Stimulated activated CD4-positive, alpha-beta T cell treated with anti-CD3 and anti-CD28 coated beads, Interleukin-2, amount 100 ng/mL, for 24 hours (primary cell): ENCODE measurements at places on chromosomes 13 and 19.
A peak's percentile ranks its signal among the peaks of the same experiment; 100 is the strongest.

DNA sequence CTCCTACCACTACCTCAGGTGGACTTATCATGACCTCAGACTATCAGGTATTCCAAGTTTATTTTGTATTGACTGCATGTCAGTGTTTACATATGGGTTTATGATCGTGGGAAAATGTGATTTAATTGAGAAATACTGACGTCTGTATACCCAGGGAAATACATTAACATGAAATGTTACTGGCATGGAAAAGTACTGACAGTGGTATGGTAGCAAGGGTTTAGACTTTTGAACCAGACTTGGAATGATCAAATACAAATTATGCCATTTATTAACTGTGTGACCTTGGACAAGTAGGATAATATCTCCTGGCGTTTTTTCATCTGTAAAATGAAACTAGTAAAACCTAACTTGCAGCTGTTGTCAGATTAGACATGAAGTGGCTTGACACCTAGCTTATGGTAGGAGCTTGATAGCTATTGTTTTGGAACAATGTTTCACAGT lies 147.7 kb downstream of the CDK8 start:
- DNase-seq = no peak

DNA sequence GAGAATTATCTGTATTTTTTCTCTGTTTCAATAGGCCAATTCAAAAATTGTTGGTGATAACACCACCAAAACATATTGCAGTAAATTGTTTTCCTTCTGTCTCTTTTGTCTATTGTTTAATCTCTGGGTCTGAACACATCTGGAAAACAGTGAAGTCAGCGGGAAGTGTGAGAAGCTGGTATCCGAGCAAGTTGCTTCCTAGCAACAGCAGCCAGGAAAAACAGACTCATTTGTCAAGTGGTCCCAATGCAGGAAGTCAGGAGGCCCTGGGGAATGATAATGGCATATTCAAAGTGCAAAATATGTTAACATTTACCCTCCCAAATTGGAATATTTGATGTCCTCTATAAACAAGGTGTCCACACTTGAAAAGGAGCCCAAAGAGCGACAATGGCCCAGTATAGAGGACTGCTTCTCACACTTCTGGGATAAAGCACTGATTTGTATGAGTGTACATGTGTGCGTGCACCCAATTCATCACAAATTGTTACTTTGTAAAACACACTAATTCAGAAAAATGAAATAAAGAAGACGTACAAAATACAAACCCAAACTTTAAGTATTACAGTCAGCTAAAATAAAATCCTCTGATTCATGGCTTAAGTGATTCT lies 515.0 kb downstream of the TBC1D4 start:
- no peak for DNase-seq

DNA sequence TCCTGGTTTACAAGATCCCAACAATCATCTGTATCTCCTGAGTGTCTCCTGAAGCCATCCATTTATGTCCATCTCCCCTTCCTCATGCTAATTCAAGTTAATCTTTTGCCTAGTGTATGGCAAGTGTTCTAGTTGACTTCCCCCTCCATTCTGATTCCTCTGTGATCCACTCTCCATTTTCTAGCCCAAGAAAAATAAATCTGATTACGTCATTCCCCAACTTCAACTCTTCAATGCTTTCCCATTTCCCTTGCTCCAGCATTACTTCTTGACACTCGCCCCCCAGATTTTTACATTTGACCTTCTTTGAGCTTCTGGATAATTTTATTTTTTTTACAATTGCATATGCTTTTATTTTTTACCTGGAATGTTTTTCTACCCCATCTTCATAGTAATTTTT lies 640.8 kb downstream of the TBC1D4 start:
- DNase-seq = no peak

DNA sequence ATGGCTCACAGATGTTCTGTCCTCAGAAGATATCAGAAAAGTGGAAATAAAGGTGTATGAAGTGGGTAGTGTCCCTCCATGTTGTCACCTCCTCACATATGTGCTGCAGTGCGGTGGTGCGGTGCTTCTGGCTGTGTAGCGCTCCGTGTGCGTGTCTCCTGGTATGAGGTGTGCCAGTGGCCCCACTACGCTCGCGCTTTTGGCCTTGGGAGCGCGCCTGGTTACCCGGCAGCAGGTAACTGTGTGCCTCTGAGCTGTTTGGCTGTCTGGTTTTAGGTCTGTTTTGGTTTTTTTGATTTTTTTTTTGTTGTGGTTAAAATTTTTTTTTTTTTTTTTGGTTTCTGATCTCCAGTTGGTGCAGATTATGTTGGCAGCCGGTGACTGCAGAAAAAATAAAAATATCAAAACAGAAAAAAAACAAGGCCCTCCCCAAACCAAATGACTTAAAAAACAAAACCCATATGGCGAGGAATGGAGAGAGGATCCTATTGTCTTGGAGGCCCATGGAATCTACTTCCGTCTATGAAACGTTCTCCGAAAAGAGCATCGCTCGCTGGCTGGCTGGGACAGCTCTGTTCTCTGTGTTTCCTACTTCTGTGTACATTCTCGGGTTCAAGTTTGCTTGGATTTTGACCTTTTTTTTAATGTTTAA lies 7.9 kb downstream of the HNRNPL start:
- DNase-seq = no peak

GRCh38 chr13:30581582-30581981 lies 36.1 kb upstream of the USPL1 start:
- DNase-seq = no peak

- DNase-seq = no peak
Observed at GRCh38 chr13:24617256-24618010, 62.8 kb upstream of the ATP12A start.

DNA sequence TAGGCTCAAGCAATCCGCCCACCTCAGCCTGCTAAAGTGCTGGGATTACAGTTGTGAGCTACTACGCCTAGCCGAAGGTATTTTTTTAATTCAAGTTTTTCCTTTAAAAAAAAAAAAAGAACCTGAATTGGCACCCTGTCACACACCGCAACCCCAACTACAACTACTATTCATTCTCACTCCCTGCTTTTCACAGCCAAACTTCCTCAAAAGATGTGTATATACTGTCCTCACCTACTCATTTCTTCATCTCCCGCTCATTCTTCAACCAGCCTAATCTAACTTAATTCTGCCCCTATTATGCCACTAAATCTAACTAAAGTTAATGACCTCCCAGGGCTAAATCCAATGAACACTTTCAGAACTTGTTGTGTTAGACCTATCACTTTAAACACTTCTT lies 12.7 kb upstream of the WBP4 start:
- DNase-seq = no peak

GRCh38 chr13:102236341-102236740 lies 165.5 kb downstream of the FGF14 start:
- no peak for DNase-seq

GRCh38 chr13:99997702-99998214 lies 16.2 kb downstream of the ZIC2 start:
- no peak for DNase-seq

- no peak for DNase-seq
Observed at GRCh38 chr19:46733690-46734292, 12.1 kb upstream of the FKRP start.

DNA sequence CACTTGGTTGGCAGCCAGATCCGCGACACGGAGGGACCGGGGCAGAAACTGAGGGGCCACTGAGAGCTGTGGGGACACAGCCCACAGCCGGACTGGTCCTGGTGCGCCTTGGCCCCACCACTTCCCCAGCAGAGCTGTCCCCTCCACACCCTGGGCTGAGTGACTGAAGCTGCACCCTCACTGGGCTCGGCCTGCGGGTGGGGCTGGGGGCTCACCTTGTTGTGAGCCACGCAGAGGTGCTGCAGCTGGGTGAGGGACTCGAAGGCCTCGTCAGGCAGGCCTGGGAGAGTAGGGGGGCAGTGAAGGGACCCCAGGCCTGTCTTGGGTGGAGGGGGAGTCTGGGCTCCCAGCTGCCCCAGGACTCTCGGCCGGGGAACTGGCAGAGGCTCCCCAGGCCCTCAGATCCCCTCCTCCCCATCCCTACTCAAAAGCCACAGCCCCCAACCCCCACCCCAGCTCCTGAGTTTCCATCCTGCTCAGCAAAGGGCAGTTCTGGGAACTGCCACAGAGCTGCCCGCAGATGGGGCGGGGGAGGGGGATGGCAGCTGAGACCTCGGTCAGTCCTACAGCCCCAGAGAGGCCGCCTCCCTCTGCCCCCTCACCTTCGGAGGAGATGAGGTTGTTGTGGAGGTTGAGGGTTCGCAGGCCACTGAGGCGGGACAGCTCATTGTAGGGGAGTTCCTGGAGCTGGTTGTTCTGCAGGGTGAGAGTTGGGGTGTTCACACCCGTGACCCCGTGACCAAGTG lies 2.3 kb downstream of the PODNL1 start:
- DNase-seq = no peak

DNA sequence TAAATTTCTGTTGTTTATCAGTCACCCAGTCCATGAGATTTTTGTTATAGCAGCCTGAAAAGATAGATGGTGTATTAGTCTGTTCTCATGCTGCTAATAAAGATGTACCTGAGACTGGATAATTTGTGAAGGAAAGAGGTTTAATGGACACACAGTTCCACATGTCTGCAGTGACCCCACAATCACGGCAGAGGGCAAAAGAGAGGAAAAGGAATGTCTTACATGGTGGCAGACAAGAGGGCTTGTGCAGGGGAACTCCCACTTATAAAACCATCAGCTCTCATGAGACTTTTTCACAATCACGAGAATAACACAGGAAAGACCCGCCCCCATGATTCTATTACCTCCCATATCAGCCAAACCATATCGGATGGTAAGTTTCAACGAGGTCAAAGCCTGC lies 309.2 kb downstream of the LIG4 start:
- DNase-seq = no peak

DNA sequence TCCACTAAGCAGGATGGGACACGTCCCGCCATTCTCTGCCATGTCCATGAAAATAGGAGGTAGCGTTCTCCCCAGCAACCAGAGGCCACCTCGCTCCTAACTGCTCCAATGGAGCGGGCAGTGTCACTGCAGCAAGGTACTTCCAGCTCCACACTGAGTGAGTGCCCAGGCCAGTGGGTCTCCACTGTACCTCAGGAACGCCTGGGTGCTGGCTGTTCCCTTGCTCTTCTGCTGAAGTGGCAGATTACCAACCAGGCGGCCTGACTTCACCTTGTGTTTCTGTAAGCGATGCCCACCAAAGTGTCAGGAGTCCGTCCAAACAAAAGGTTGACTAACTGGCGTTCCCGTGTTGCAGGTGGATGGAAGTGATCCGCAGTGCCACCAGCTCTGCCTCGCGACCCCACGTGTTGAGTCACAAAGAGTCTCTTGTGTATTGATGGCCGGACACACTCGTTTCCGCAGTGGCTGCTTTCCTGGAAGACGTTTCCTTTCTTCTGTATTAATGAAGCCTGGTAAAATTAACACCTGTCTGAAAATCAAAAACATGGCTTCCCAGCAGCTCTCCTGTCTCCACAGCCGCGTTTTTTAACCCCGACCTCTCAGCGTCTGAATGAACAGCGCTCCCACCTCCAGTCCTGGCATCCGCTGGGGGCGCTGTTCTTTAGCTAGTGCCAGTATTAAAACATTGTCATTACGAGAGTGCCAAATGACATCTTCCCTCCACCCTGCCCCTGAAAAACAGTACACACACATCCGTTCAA lies 128.8 kb downstream of the STK24 start:
- peak; percentile 40 for DNase-seq

GRCh38 chr19:7917267-7918061 lies 2.7 kb upstream of the SNAPC2 start:
- DNase-seq = peak; percentile 70

GRCh38 chr13:31835932-31836331 lies 96.6 kb downstream of the RXFP2 start:
- no peak for DNase-seq

- DNase-seq = no peak
Observed at GRCh38 chr13:34897220-34897619, 44.9 kb upstream of the NBEA start.
